ENCODE measurements at places on chromosomes 11 and 22. TPM values are rescaled to one million over a fixed set of nuclear protein-coding genes. Genes with fewer than 3 reads are reported as not detected.
A peak's percentile ranks its signal among the peaks of the same experiment; 100 is the strongest.

GRCh38 chr11:65639623-65640482, 2.0 kb downstream of the SIPA1 start:
- no peak for DNase-seq

- DNase-seq = no peak
These were observed 12.8 kb downstream of the OR8A1 start for GRCh38 chr11:124582565-124582964.

DNA sequence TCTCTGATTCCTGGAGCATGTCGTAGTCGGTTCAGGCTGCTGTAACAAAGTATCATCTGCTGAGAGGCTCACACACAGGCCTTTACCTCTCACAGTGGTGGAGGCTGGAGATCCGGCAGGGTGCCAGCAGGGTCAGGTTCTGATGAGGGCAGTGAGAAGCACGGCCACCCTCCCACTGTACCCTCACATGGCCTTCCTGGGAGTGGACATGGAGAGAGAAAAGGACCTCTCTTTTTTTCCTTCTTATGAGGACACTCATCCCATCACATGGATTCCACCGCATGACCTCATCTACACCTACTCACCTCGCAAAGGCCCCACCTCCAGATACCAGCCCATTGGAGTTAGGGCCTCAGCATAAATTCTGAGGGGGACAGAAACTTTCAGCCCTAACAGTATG, 99.5 kb downstream of the BCR start:
- no peak for DNase-seq

DNA sequence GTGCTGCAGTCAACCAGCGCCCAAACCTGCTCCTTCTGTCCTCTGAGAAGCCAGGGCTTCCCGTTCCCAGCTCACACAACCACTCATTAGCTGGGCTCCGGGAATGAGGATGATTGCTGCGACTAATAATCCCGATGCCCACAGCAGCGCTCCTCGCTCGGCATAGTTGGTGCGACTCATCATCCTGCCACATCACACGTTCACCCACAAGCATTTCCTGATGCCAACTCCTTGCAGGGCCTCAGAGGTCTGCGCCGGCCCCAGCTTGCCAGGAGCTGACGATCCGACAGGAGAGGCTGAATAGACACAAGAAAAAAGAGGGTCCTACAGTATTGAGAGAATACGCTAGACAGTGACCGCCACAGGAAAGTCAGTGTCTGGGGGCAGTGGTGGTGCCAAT, 10.6 kb upstream of the CSNK1E start:
- DNase-seq = no peak

DNA sequence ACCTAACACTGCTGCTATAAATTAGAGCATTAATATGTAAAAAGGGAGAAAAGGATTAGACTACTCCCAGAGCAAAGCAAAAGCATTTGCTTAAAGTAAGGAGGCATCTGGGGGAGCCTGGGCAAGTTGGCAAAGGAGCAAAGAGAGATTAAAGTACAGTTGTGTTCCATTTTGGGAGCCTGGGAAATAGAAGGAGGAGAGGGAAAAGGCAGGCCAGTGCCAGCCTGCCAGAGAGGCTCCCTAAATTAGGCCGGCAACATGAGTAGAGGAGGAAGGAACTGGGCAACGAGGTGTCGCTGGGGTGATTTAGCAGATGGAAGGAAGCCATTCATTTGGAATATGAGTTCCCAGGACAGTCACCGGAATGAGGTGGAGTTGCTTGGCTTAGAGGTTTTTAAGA, 186.2 kb upstream of the TBCEL start:
- DNase-seq = no peak

GRCh38 chr11:120746836-120747609, 235.5 kb downstream of the GRIK4 start:
- no peak for DNase-seq

DNA sequence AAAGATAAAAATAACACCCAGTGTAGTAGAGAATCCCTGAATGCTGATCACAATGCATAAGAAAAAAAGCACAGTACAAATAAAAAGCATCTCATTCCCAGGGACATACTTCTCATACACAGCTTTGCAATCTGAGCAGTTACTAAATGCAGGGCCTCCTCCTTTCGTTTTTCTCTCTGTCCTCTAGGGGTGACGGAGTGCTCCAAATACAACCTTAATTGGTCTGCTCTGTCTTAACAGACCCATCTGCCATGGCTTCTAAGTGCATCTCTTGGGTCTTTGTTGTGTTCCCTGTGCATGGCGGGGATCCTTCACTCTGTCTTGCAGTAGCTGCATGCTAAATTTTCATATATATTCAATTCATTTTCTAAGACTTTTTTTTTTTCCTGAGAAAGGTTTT, 1114.2 kb upstream of the RAG2 start:
- no peak for DNase-seq

- no peak for DNase-seq
These were observed 9.3 kb upstream of the NUP50 start for GRCh38 chr22:45154383-45154782.

- DNase-seq = no peak
These were observed 526 bp downstream of the C1QTNF6 start for GRCh38 chr22:37187552-37187890.

GRCh38 chr11:89463266-89463780, 27.9 kb downstream of the NOX4 start:
- no peak for DNase-seq

DNA sequence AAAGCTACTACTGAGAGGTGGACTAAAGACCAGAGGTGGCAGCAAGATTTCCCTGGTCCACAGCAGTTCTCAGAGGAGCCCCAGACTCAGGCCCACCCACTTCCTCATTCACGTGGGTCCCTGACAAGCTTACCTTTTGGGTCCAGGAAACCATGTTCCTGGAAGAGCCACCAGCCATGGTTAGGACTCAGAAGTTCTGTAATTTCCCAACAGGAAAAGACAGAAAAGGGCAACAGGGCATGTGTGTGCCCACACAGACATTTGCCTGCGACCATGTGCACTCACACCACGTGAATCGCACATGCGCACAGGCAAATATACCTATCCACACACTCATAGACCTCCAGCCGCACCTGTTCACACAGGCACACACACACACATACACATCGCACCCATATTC, 42.9 kb downstream of the LRRC32 start:
- no peak for DNase-seq

- peak; percentile 60 for DNase-seq
These were observed 51.6 kb downstream of the CERK start for GRCh38 chr22:46686221-46687047.

- no peak for DNase-seq
These were observed 44.2 kb upstream of the ADSL start for GRCh38 chr22:40302149-40302548.

GRCh38 chr22:43570531-43571165, 158.8 kb downstream of the MPPED1 start:
- no peak for DNase-seq

GRCh38 chr11:135046986-135047385, 634.9 kb upstream of the B3GAT1 start:
- DNase-seq = no peak

GRCh38 chr11:9905501-9905951, 241.6 kb downstream of the SWAP70 start:
- DNase-seq = no peak

DNA sequence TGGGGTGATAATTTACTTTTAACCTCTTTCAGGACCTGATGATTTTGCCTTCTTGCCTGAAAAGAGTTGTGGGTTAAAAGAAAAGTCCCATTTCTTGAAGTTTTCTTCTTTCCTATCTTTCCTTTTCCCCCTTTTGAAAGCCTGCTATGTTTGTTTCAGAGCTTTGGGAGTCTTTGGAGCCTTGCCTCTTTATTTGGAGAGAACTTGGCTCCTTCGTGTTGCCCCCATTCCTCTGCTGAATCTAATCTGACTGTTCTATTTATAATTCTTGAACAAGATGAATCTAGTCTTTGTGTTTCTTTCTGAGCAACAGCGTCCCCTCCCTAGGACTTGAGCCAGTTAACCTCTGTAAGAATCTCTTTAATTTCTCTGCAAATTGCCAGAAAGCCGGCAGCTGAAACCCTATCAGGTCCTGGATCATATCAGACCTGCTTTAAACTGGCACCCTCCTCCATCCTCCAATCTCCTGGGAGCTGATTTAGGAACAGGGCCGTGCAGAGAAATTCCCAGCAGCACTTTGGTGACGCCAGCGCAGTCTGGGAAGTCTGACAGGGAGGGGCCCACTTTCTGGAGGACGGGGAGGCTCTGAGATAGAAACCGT, 289.1 kb upstream of the SORL1-AS1 start:
- peak; percentile 43 for DNase-seq

DNA sequence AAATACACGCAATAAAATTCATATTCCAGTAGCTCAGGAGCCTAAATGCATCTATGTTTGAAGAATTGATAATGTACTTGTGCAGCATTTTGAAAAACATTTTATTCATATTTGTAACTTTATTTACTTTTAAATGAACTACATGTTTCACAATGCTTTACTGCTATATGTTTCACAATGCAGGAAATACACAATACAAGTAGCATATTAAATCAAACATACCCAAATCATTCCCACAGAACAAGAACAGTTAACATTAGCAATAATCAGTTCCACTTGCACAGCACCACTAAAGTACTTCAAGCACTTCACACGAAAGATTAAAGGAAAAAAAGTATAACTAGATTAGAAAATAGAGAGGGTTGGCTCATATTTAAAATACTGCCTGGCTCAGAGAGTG, 343.6 kb upstream of the CCDC90B start:
- no peak for DNase-seq

DNA sequence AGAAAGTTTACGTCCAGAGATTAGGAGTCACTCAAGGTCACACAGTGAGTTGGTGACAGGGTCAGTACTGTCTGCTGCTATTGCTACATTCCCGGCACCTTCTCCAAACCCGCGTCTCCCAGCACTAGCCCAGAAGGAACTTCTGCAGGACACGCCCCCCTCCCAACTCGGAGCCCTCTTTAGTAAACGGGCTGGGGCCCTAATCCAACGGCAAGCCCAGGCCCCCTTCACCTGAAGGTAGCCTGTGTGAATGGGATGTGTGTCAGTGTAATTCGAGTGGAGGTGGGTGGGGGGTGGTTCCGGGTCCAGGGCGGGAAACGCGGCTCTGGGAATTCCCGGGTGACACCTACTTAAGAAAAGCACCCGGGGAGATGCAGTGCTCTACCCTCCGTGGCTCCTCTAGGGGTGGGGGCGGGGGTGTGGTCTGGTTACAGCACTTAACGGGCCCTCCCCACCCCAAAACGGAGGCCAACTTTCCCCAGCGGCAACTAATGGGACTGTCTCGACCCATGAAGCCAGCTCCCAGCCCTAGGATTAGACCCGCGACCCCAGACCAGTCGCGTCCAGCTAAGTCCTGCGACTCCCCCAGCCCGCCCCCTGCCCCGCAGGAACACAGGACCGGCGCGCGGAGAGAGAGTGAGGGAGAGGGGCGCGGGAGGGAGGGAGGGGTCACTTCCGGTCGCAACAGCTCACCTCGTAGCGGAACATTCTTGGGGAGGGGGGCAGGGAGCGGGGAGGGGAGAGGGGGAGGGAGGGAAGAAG, 468 bp downstream of the PATL1 start:
- DNase-seq = peak; percentile 32

DNA sequence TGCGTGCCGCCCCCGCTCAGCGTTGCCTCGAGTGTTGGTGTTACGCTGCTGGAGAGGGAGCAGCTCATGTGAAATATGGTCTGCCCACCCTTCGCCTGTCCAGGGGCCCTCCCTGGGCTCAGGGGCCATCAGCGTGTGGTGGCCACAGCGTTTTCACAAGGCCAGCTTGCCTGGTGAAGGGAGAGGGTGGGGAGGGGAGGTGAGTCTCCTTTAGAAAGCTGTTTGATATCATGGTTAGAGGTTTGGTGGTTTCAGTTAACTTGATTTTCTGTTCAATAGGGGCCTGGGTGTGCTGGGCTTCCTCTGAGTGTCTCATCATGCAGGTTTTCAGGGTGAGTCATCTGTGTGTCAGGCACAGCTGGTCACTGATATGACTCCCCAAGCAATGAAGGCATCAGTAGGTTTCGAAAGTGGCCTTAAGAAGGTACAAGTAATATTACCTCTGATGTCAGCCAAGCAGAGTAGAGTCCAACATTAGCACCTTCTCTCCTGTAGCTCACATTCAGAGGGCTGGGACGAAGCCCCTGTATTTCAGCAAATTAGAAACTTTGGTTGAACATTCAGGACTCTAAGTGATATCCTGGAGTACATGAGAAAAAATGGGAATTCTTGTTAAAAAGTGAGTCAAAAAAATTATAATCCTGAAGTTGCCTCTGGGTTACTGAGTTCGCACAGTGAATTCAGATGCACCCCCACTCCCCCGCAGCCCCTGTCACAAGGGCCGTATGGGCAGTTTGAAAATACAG, 172.5 kb downstream of the TBC1D22A start:
- DNase-seq = peak; percentile 73

DNA sequence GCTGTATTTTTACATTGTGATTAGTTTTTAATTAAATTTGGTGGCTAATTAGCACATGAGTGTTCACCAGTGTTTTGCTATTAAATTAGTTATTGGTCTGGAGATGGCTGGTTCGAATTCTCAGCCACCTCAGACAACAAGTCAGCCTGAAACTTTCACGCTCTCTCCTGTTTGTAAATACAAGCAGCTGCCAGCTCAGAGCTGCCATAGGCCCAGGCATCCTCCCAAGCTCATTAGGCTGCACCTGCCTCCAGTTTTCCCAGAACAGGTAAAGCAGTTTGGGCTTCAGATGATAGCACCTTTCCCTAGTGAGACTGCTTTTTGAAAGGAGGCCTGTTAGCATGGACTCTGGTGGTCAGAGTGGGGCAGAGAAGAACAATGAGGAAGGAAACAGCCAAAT, 156.8 kb downstream of the NAV2 start:
- peak; percentile 49 for DNase-seq

- no peak for DNase-seq
These were observed 10.4 kb upstream of the MRPL17 start for GRCh38 chr11:6693342-6694228.

GRCh38 chr22:45867906-45868555, 108.9 kb downstream of the WNT7B start:
- DNase-seq = no peak

DNA sequence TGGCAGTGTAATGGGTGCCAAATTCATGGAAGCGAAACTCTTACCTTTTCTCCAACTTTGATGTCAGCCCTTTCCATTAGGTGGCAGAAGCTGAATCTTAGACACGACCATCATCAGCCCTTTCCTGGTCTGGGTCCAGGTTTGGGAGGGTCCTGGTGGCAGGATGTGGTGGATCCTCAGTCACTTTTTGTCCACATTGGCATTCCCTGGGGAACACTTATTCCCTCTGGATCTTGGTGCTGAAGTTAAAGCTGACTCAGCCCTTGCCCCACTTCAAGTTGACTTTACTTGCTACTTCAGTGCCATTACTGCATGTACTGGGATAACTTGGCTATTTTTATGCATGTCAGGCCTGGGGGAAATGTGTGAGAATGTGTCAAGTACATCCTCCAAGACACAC, 16.6 kb upstream of the NTM start:
- no peak for DNase-seq

The MUC6 gene
- 194 TPM for total RNA-seq

The GGT5 gene
- 41.2 TPM for total RNA-seq

The ENTHD1 gene
- not detected for total RNA-seq

The DMC1 gene
- 0.78 TPM for total RNA-seq

The NFRKB gene
- 29.8 TPM for total RNA-seq

The KRTAP5-1 gene
- not detected for total RNA-seq

The PRRG4 gene
- 2.3 TPM for total RNA-seq

The ASRGL1 gene
- total RNA-seq = 15.3 TPM

The OR5D13 gene
- not detected for total RNA-seq
